Small intestine (tissue), 16 donors: ENCODE measurements at places on chromosomes 16 and 17. TPM values are rescaled to one million over a fixed set of nuclear protein-coding genes. Genes with fewer than 3 reads are reported as not detected.

DNA sequence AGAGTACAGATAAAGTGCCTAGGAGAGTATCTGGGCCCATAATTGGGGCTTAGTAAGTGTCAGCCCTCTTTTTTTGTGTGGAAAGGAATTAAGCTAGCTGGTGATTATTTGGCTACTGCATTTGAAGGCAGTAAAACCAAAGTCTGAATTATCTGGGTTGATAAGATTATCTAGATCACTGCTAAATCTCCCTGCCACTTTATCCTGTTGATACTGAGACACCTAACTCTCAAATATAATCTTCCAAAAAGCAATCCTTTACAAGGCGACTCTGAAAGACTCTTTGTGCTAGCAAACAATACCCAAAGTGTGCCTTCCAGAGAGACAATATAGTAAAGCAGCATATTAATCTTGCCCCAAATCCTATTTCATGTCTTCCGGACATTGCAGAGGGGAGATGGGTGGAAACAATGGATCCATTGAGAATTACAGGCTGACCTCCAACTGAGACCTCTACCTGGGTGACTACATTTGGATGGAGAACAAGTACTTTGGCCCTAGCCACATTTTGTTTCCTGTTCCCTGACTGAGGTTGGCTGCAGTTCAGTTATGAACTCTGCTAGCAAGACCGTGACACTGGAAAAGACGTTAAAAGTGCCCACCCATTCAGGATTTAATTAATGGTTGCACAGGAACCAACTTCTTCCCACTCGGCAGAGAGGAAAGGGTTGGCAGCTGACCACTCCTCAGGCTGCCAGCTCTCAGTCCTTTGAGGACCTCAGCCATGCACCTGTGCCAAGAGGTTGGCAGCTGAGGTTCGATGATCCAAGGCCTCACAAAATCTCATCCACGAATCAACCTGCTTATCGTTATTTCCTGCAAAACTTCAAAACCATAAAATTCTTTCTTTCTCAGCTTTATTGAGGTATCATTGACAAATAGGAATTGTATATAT lies 72.6 kb downstream of the SYCE1L start:
- H3K4me3 ChIP-seq = no peak overlapping the region
- no peaks in the 10 kb centered on the region for H3K27me3 ChIP-seq
- H3K27ac ChIP-seq = no peak overlapping the region
- no peaks in the 10 kb centered on the region for H3K36me3 ChIP-seq
- no peak for DNase-seq

DNA sequence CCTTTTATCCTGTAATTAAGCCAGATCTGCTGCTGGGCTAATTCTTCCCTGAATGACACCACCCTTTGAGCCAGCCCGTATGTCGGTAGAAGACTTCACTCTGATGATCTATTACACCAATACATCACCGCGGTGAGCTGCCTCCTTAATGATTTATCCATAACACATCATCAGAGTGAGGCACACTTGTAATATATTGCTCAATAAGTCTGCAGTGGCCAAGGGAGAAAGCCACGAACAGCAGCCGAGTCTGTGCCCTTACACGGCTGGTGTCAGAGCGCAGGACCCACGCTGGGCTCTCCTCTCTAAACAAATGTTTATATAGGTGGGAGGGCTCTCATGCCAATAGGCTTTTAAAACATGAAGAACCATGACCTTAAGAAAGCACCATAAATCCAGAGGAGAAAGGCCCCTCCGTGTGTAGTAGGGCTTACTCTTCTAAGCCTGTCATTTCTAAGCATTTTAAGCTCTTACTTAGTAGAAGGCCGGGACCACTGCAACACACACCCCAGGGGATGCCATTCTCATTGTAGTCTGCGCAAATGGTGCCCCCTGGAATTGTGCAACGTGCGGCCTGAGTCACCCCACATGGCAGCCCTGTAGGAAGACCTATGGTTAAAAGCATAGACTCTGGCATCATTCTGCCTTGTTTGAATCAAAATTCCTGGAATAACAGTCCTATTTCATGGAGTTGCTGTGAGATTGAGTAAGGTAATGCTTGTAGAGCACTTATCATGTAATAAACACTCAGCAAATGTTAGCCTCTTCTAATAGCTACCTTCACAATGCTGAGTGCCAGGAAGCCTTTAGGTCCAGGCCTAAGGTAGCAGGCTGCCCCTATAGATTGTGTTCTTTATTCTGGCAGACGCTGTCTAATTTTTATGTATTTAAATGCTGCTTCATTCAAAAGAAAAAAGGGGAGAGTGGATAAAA lies 26.1 kb downstream of the MRPS23 start:
- H3K4me1 ChIP-seq = no peaks in the 10 kb centered on the region
- no peaks in the 10 kb centered on the region for H3K36me3 ChIP-seq
- no peak for DNase-seq
- no peaks in the 10 kb centered on the region for H3K27me3 ChIP-seq
- H3K4me3 ChIP-seq = no peak overlapping the region
- H3K27ac ChIP-seq = no peak overlapping the region

Gene BAIAP3
- polyA plus RNA-seq = 7.5 TPM

GRCh38 chr17:56808503-56808902 lies 25.2 kb downstream of the C17orf67 start:
- H3K36me3 ChIP-seq = no peaks in the 10 kb centered on the region
- no peak for DNase-seq

Gene NFATC2IP
- polyA plus RNA-seq = 53.0 TPM

- peaks cover 5% of the 10 kb centered on the region for H3K27me3 ChIP-seq
- H3K4me3 ChIP-seq = no peak overlapping the region
- H3K4me1 ChIP-seq = no peaks in the 10 kb centered on the region
- no peak overlapping the region for H3K27ac ChIP-seq
- peak; percentile 44 for DNase-seq
Measured at GRCh38 chr16:8458481-8459046, 131.7 kb downstream of the TMEM114 start.

Gene C1QTNF1
- 0.67 TPM for polyA plus RNA-seq

DNA sequence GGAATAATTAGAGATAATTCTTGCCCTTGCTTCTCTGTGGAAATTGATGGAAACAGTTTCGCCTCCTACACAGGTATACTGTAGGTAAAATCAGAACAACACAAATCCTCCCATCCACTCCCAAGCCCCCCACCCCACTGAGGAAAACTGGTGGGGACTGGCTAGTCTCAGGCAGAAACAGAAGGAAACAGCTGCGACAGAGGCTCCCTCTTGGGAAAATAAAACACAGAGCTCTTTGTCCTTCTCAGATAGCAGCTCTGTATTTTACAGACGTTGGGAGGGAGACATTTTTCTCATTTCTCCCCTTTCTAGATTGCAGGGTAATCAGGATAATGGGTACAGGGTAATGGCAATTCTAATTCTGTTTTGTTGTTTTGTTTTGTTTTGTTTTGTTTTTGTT lies 1.1 kb downstream of the SLFN13 start:
- peak overlapping the region; percentile 45 for H3K27ac ChIP-seq
- no peaks in the 10 kb centered on the region for H3K27me3 ChIP-seq
- DNase-seq = peak; percentile 1
- no peaks in the 10 kb centered on the region for H3K36me3 ChIP-seq
- peak overlapping the region; percentile 53 for H3K4me3 ChIP-seq
- H3K4me1 ChIP-seq = peaks cover 6% of the 10 kb centered on the region

GRCh38 chr17:5893741-5894140 lies 176.4 kb upstream of the WSCD1 start:
- H3K36me3 ChIP-seq = no peaks in the 10 kb centered on the region
- no peak for DNase-seq
- H3K27me3 ChIP-seq = peaks cover 7% of the 10 kb centered on the region
- H3K4me1 ChIP-seq = no peaks in the 10 kb centered on the region
- H3K27ac ChIP-seq = no peak overlapping the region

DNA sequence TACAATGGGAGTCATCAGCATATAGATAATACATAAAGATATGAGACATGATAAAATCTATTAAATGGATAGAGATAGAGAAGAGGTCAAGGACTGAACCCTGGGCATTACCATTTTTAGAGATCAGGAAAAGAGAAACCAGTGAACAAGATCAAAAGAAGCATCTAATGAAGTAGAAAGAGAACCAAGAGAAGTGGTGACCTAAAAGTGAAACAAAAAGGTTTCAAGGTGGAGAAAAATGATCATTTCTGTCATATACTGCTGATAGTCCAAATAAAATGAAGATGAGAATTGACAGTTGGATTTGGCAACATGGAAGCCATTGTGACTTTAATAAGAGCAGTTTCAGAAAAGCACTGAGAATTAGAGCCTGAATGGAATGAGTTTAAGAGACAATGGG lies 165.1 kb downstream of the PPM1E start:
- H3K4me1 ChIP-seq = no peaks in the 10 kb centered on the region
- DNase-seq = no peak
- no peak overlapping the region for H3K4me3 ChIP-seq
- no peaks in the 10 kb centered on the region for H3K36me3 ChIP-seq
- H3K27me3 ChIP-seq = no peaks in the 10 kb centered on the region

Gene MEIOB
- 0.34 TPM for polyA plus RNA-seq

DNA sequence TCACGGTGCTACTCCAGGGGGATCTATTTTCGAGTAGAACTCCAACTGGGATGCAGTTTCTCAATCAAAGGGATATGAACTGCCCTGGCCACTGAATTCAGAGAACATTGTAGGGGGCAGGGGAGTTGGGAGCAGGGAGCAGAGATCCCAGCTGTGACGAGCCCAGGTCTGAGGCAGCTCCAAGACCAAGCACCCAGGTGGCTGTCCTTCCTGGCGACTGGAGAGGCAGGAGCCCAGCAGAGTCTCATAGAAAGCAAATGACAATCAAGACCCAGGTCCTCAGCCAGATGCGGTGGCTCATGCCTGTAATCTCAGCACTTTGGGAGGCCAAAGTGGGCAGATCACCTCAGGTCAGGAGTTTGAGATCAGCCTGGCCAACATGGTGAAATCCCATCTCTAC lies 60.1 kb downstream of the TK2 start:
- no peak overlapping the region for H3K27ac ChIP-seq
- H3K4me3 ChIP-seq = no peak overlapping the region
- no peaks in the 10 kb centered on the region for H3K4me1 ChIP-seq

GRCh38 chr16:56190677-56191155 lies 573 bp upstream of the GNAO1 start:
- H3K27ac ChIP-seq = peak overlapping the region; percentile 56
- H3K4me1 ChIP-seq = peaks cover 5% of the 10 kb centered on the region
- H3K4me3 ChIP-seq = peak overlapping the region; percentile 74
- DNase-seq = peak; percentile 62

- H3K27ac ChIP-seq = no peak overlapping the region
- peak overlapping the region; percentile 82 for H3K4me3 ChIP-seq
- H3K27me3 ChIP-seq = no peaks in the 10 kb centered on the region
- H3K4me1 ChIP-seq = peaks cover 52% of the 10 kb centered on the region
- DNase-seq = peak; percentile 50
Measured at GRCh38 chr16:70437017-70437581, 1.8 kb downstream of the ST3GAL2 start.

DNA sequence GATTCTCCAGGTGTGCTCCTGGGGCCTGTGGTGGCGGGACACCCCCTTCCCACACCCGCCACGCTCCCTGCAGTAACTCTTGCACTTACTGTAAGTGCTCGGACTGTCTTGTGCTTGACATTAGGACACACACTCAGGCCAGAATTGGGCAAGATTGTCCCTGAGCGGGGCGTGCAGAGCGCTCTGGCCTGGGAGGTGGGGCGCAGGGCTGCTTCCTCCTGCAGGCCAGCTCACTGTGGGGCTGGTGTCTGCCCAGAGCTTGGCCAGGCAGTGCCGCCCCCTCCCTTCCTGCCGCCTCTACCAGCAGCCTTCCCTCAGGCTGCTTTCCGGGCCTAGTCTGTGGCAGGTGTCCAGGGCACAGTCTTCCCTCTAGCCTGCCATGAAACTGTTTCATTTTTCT lies 6.1 kb upstream of the ATP6V0C start:
- H3K27ac ChIP-seq = no peak overlapping the region
- no peaks in the 10 kb centered on the region for H3K27me3 ChIP-seq
- H3K4me1 ChIP-seq = no peaks in the 10 kb centered on the region

DNA sequence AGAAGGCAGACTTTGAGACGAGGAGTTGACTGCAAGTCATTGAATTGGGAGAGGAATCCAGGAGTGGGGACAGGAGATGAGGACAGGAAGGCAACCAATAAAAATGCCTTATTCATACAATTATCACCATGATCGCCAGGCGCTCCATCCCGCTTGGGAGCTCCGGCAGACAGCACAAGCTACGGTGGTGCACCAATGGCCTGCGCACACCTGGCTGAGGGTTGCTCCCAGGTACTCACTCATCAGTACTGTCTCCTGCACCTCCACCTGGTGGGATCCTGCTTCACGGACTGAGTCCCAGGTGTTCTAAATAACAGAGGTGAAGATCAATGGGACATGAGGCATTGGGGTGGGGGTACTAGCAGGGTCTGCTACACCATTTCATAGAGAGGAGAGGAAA lies 160.0 kb upstream of the TNRC6C start:
- no peaks in the 10 kb centered on the region for H3K27me3 ChIP-seq
- H3K27ac ChIP-seq = no peak overlapping the region
- H3K4me1 ChIP-seq = no peaks in the 10 kb centered on the region
- no peak for DNase-seq
- no peaks in the 10 kb centered on the region for H3K36me3 ChIP-seq
- H3K4me3 ChIP-seq = no peak overlapping the region

- DNase-seq = peak; percentile 90
- H3K4me3 ChIP-seq = no peak overlapping the region
- H3K36me3 ChIP-seq = no peaks in the 10 kb centered on the region
- peak overlapping the region; percentile 64 for H3K27ac ChIP-seq
- H3K27me3 ChIP-seq = no peaks in the 10 kb centered on the region
Measured at GRCh38 chr17:10210151-10210574, 11.8 kb upstream of the GAS7 start.

- peak overlapping the region; percentile 97 for H3K27ac ChIP-seq
- H3K27me3 ChIP-seq = no peaks in the 10 kb centered on the region
- peaks cover 3% of the 10 kb centered on the region for H3K36me3 ChIP-seq
Measured at GRCh38 chr17:69326377-69327059, 415 bp downstream of the ABCA5 start.

Gene SDK2
- 0.21 TPM for polyA plus RNA-seq

Gene HIC1
- polyA plus RNA-seq = 11.2 TPM

- no peak overlapping the region for H3K4me3 ChIP-seq
Measured at GRCh38 chr17:15185625-15185991, 79.5 kb downstream of the PMP22 start.
